Cerebellar cortex (tissue), 1 donor: ENCODE measurements at places on chromosomes 12 and 14.

DNA sequence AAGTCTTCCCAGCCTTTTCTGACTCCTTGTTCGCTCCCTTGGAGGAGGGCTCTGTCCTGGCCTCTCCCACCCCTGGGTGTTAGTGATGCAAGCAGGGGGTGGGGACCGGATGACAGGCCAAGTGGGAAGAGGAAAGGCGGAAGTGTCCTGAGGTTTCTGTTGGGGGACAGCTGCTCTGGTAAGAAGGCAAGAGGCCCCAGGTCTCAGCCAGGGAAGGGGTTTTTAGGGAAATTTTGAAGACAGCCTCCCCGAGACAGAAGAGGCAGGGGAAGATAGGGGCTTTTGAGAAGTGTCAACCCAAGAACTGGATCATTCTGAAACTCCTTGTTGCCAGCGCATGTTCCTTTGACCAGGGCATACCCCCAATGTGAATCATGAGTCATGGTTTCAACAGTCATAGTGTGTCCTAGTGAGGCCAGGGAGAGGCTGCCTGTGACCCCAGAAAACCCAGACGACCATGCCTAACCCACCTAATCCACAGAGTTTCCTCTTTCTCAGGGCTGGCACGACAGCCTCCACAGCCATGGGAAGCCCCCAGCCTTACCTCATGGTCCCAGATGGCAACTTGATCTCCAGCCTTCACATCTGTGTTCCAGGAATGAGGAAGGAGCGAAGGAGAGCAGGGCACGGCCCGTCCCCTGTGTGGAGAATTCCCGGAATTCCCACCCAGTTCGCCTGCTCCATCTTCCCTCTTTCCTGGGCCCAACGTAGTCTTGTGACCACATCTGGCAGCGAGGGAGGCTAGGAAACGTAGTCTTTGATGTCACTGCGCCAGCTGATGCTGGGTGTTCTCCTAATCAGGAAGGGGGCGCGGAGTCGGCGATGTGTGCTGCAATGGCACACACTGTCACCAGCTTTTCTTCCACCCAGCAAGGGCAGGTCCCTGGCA, 4.9 kb upstream of the GPR132 start:
- DNase-seq = no peak

DNA sequence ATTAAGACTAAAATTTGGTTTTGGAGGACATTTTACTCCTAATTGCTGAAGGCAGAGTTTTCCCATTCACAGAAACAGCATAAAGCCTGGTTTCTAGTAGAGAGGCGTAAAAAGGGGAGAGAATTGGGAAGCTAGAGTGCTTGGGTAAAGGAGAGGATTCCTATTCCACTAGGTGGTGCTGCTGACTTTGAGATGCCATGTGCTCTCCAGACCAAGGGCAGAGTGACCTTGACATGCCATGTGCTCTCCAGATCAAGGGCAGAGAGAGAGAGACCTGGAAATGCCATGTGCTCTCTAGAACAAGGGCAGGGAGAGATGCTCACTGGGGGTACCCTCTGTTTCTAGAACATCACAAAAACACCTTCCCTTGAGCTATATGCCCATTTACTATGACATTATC, 176.2 kb upstream of the PDZRN4 start:
- no peak for DNase-seq

DNA sequence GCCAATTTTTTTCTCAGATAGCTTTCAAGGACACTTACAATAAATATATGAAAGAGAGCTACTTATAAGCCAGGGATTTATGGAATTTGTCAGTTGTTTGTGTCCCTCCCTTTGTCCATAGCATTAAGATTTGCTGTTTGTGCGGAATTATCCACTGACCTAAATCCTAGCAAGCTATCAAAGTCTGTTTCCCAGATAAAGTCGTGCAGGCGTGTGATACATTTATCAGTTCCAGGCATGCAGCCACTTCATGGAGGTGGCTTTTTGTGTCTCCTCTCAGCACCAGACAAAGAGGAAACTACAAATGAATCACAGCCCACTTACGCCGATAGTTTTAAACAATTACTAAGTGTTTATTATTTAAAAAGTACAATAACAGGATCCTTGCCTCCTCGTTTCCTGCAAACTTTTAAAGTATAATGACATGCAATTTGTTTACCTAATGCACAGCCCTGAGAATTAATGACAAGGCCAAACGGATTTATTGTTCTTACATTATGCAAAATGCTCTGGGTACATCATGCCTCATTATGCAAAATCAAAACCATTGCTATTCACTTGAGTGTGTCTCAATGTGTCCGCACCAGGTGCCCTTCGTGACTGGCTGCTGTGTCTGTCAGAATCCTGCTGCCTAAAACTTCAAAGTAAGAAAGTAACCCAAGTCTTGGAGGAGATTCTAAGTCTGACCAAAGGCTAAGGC, 423.2 kb downstream of the GLT1D1 start:
- DNase-seq = no peak

DNA sequence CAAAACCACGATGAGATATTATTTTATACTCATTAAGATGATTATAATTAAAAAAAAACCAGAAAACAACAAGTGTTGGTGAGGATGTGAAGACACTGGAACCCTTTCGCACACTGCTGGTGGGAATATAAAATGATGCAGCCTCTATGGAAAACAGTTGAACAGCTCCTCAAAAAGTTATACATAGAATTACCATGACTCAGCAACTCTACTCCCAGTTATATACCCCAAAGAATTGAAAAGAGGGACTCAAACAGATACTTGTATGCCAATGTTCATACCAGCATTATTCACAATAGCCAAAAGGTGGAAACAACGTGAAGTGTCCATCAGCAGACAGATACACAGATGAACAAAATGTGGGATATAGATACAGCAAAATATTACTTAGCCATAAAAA, 53.1 kb downstream of the TAOK3 start:
- DNase-seq = no peak

GRCh38 chr14:87892763-87893162, 100.2 kb downstream of the GALC start:
- DNase-seq = no peak

DNA sequence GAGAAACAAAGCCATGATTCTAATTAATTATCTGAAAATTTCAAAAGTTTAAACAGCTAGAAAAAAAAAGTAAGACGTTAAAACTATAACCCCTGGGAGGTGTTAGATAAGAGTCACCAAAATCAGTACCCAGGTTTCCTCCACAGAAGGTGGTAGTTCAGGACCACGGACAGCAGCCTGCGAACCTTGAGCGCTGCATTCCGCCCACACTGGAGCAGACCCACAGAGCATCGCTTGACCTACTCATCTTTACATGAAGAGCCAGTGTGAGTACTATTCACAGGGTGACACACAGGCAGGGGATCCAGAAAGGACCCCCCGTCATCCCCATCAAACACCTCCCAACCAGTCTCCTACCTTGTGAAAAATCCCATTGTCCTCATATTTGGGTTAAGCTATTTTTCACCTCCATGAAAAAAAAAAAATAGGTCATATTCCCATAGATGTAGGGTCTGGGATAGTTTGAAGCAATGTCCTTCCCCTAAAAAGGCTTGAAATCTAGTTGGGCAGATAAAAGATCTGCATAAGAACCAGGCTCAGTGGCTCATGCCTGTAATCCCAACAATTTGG, 8.8 kb upstream of the CHGA start:
- no peak for DNase-seq

GRCh38 chr14:99236386-99237138, 35.4 kb downstream of the BCL11B start:
- no peak for DNase-seq

GRCh38 chr14:24783791-24784190, 149.8 kb upstream of the GZMB start:
- no peak for DNase-seq

DNA sequence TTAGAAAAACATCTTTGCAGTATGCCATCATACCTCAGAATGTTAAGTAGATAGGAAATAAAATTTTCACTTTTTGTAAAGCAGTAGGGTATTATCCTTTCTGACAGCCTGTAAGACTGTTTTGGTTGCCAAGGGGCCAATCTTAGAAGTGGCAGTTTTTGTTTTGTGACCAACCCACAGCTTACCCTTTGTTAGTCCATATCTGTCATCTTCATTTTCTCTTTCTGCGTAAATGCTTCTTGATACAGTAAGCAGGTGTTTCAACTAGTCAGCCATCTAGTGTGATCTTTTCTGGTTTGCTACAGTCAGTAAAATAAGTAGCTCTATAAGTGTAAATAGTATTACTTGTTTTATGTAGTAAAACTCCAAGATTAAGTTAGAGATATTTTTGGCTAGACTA, 8.8 kb downstream of the PPM1A start:
- no peak for DNase-seq

DNA sequence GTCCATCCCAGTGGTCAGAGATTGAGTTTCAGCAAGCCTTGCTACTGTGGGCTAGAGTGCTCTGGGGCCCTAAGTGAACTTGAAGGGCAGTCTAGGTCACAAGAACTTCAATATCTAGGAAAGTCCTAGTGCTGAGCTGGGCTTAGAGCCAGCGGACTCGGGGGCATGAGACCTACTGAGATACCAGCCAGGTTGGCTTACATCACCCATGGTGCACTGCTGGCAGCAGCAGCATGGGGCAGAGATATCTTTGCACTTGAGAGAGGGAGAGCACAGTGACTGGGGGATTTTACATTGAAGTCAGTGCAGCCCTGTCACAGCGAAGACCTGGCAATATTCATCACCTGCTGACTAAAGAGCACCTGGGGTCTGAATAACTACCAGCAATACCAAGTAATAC, 158.3 kb upstream of the PRKD1 start:
- DNase-seq = no peak

DNA sequence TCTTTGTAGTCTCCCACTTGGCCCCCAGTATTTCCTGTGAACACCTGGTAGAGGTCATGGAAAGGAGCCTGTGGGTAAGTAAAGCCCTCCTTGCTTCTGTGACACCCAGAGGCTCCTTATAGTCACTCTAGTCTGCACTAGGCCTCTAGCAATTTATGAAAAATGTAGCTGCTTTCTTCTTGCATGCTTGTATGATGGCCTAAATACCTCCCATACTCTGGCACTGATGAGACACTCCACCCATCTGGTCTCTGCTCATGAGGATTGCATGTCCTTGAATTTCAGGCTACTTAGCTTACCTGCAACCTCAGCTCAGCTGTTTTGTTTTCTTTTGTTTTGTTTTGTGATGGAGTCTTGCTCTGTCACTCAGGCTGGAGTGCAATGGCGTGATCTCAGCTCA, 4.6 kb upstream of the A2ML1 start:
- DNase-seq = no peak

- no peak for DNase-seq
Measured at GRCh38 chr12:107702106-107702505, 16.5 kb downstream of the PWP1 start.

GRCh38 chr14:96060186-96060933, 21.2 kb downstream of the C14orf132 start:
- DNase-seq = no peak

DNA sequence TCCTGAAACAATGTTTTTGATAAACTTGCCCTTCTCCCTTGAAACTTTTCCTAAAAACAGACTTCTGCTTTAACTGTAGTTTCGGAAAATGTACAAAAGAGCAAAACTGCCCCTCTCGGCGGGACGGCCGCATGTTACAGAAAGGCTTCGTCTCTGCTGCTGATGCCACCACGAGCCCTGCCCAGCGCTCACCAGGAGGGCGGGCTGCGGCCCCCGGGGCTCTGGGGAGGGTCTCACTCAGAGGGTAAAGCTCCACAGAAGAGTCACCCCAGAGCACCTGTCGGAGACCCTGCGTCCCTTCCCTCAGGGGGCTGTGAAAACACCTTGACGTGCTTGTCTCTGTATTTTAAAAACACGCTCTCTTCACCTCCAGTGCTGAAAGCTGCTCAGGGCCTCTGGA, 12.5 kb upstream of the GOLGA3 start:
- DNase-seq = no peak

- DNase-seq = no peak
Measured at GRCh38 chr12:23585782-23586163, 363.7 kb downstream of the SOX5 start.

DNA sequence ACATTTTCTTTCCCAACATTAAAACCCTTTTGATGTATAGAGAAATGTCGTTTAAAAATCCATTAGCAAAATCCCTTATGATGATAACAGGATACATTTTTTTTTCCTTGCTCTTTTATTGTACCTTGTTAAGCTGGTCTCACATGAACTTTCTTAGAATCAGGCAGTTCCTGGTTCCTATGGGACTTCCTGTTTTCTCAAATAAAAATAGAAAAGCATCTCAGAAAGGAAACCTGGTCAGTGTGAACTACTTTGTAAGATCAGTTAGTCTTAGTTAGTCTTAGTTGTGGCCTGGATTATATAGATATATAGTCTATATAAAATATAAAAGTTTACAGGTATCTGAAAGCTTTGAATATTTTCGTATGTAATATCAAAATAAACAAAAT, 40.3 kb downstream of the LEMD3 start:
- DNase-seq = no peak

GRCh38 chr12:111359231-111359913, 9.5 kb downstream of the PHETA1 start:
- DNase-seq = no peak

DNA sequence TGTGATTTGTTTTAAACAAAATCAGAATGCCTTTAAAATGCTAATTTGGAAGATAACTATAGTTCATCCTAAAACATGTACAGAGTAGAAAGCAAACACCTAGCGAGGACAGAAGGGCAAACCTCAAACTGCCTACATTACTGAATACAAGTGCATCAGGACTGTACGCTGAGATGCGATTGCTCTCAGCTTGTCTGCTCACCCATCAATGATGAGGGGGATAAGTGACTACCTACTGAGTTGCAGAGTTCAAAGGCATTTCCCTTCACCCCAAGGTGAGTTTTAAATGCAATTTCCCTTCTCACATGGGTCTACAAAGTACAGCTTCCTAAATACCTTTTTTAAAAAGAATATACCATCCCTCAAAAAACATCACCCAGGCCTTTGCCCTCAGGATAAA, 52.9 kb downstream of the PHLDA1 start:
- no peak for DNase-seq

DNA sequence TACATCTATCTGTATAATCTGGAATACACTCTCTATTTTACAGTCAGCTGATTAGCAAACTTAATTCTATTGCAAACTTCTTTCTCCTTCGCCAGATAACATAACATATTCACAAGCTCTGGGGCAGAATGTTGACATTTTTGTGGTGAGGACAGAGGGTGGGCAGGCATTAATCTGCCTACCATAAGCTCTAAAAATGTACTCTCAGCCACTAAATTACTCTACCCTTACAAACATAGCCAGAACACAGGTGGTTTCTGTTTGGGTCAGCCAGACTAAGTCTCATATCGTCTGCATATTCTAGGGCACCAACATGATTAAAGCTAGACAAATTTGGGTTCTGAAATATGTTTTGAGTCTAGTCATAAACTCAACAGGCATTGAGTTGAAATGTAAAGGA, 90.1 kb downstream of the SLC6A15 start:
- DNase-seq = no peak
